Foreskin fibroblast (primary cell): ENCODE measurements at places on chromosomes 13 and 19.

- DNase-seq = no peak
Observed at GRCh38 chr13:39682310-39682709, 26.8 kb downstream of the COG6 start.

DNA sequence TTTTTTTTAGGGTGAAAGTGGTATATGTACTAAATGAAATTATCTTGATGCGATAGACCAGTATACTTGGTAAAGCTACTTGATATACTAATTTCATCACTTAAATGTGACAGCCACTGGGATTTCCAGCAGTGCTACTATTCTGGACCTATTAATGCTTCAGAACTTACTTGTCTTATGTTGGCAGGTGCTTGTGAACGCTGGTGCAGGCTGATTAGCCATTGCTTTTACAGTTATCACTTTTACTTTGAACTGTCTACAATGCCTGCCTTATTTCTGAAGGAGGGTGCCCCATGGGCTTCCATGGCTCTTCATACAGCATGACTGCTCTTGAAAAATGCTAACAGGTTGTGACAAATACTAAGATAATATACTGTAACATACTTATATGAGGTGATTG is 294.7 kb downstream of the GPC6 start:
- DNase-seq = no peak

DNA sequence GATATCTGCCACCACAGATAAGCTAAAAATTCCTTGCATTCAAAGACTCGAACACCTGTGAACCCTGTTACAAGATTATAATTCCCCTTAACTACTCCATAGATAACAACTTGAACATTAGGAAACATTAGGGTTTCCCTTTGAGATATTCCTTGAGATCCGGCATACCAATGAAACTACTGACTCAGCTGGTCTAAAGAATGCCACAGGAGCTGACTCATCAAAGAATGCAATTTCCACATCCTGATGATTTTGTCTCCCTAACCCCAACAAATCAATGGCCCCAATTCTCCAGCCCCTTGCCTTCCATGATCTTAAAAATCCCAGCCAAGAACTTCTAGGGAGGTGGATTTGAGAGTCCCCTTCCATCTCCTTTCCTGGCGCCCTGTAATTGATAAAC is 35.6 kb upstream of the ZNF599 start:
- DNase-seq = peak; percentile 84

- DNase-seq = no peak
Observed at GRCh38 chr19:5825178-5825577, 14.3 kb downstream of the FUT6 start.

DNA sequence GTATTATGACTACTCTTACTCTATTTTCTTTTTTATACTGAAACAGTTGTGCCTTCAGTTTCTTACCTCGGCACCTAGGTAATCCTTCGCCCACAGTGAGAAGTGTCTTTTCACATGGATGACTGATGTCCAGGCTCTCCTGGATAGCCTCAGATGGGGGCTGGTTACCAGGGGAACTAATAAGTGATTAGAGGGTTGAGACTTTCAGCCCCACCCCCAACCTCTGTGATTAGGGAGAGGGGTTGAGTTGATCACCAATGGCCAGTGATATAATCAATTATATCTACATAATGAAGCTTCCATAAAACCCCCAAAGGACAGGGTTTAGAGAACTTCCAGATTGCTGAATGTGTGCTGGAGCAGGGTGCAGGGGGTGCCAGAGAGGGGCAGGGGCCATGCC is 43.0 kb upstream of the GPR183 start:
- DNase-seq = no peak

- DNase-seq = no peak
Observed at GRCh38 chr19:19514215-19514657, 1.1 kb downstream of the TSSK6 start.

GRCh38 chr13:32752311-32752710 is 166.1 kb downstream of the PDS5B start:
- no peak for DNase-seq

- no peak for DNase-seq
Observed at GRCh38 chr13:111283991-111284390, 36.5 kb upstream of the TEX29 start.

DNA sequence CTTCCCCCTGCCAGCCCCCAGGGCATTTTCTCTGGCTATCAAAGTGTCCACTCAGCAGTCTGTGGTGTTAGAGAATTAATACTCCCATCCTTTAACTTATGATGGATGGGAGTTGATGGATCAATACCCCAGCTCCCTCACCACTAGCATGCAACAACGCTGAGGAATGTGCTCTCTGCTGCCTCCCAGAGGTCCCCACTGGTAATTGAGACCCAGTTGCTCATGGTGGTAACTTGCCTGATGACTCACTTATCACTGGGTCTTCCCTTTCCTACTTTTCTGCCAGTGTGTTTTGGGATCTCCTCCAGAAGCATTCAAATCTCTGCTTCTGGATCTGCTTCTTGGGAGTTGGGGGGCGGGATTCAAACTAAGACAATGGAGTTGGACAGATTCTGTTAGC is 20.3 kb upstream of the CACNA1A start:
- no peak for DNase-seq

DNA sequence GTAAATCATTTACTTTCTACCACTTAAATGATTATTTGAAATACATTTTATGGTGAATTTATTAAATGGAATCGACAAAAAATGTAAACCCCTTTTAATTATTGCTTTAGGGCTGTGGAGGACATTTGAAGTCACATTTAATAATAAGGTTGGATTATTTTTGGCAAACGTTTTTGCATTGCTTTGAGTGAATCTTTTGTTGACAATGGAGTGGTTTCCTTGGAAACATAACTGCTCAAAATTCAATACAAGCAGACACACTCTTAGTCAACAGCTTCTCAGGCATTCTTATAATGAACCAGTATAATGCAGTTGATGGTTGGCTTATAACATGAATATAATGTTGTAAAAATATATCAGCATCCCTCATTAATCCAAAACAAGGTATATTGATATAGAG is 104.7 kb downstream of the DCLK1 start:
- DNase-seq = no peak

- peak; percentile 37 for DNase-seq
Observed at GRCh38 chr13:51317262-51317661, 22.2 kb upstream of the SERPINE3 start.

GRCh38 chr13:83065108-83065507 is 817.2 kb downstream of the SLITRK1 start:
- DNase-seq = peak; percentile 72

- DNase-seq = no peak
Observed at GRCh38 chr13:59203855-59204254, 959.9 kb downstream of the DIAPH3 start.

DNA sequence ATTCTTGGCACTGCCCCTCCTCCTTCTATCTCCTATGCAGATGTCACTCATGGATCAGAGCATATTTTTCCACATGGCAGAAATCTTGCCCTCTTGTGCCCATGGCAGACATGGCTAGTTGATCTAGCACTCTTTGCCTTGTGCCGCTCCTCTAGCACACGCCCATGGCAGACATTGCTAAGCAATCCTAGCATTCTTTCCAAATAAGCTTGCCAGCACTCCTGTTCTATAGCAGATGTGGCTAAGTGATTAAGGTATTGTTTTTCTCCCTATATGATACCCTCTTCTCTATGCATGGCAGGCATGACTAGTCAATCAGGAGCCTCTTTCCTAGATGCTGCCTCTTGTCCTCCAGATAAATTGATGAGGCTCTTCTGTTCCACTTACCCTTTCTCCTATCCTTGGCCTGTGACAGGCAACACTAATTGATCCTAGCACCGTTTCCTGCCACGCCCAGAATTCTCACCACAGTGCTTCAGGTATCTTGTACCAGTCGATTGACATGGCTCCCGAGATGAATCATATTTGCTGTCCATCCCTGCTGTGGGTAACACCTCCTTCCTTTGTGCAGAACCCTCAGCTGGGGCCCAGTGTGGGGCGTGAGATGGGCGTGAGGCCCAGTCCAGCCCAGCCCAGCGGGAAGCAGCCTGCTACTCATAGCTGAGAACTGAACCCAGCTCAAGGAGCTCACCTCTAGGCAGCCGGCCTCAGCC is 26.9 kb downstream of the TMED1 start:
- DNase-seq = peak; percentile 53

GRCh38 chr13:77521194-77521593 is 14.3 kb upstream of the SCEL start:
- DNase-seq = peak; percentile 61

- DNase-seq = no peak
Observed at GRCh38 chr19:2306281-2306806, 1.6 kb downstream of the LINGO3 start.

- DNase-seq = peak; percentile 67
Observed at GRCh38 chr19:2047449-2048103, 3.5 kb downstream of the MKNK2 start.

- DNase-seq = no peak
Observed at GRCh38 chr19:30119180-30119908, 177.3 kb downstream of the URI1 start.

DNA sequence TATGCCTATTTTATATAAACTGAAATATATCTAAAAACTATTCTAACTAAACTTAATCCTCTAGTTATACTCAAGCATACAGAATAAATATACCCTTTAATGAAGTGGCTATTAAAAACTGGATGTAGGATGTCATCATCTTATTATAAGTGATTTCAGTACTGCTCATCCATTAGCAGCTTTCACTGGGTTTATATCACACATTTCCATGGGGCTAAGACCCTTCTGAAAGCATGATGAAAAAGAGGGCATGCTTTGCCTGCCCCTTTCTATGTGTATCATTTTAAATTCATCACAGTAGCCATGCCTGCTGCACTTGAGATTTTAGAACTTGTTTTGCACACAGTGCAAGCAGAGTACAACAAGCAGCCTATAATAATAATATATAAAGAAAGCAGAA is 477.5 kb downstream of the SLITRK6 start:
- no peak for DNase-seq

DNA sequence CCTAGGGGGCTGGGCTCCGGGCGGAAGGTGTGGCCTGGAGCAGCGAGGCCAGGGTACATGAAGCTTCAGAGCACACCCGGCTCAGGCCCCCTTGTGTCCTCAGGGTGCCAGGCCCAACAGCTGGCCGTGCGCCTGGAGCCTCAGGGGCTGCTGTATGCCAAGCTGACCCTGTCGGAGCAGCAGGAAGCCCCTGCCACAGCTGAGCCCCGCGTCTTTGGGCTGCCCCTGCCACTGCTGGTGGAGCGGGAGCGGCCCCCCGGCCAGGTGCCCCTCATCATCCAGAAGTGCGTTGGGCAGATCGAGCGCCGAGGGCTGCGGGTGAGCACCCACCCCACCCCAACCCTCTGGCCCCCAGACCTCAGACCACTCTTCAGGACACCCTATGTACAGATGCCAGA is 3.2 kb downstream of the SYDE1 start:
- DNase-seq = no peak
